ENCODE measurements at places on chromosomes 2 and 18.

- DNase-seq: no peak
Measured at GRCh38 chr2:241003830-241004564, 5.6 kb downstream of the SNED1 start.

- DNase-seq: no peak
Measured at GRCh38 chr2:173763641-173764040, 201.5 kb downstream of the SP3 start.

- DNase-seq: no peak
Measured at GRCh38 chr2:220789961-220790360, 782.1 kb downstream of the EPHA4 start.

- DNase-seq: no peak
Measured at GRCh38 chr2:145344076-145344724, 824.3 kb upstream of the ZEB2 start.

GRCh38 chr18:57627488-57627887 lies 5.9 kb upstream of the NARS1 start:
- no peak for DNase-seq

- no peak for DNase-seq
Measured at GRCh38 chr2:75595541-75596395, 35.0 kb upstream of the EVA1A start.

DNA sequence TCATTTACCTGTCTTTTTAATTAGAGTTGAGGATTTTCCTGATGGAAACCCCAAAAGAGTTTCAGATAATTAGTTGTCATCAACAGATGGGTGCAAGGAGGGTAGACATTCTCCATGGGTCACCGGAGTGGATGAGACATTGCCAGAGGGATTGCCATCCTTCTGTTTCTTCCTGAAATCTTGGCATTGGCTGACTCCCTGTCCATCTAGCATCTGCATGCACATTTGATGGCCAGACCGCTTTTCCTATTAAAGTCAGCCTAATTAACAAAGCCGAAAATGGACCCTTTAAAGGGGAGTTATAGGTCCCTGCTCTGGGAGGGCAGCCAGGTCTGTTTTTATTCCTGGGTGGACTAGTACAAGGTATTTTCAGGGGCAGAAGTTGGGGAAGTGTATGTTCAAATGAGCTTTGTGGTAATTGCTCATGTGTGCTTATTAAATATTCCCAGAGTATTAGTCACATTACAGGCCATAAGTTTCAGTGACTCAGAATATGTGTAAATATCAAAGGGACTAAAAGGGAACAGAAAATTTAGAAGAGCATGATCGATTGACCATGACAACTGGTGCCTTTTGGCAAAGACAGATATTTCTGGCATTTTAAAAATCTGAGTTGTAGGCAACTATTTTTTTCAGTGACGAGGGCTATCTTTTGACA lies 209.8 kb downstream of the PHLPP1 start:
- no peak for DNase-seq

- no peak for DNase-seq
Measured at GRCh38 chr18:76468345-76469304, 26.4 kb downstream of the ZNF516 start.

DNA sequence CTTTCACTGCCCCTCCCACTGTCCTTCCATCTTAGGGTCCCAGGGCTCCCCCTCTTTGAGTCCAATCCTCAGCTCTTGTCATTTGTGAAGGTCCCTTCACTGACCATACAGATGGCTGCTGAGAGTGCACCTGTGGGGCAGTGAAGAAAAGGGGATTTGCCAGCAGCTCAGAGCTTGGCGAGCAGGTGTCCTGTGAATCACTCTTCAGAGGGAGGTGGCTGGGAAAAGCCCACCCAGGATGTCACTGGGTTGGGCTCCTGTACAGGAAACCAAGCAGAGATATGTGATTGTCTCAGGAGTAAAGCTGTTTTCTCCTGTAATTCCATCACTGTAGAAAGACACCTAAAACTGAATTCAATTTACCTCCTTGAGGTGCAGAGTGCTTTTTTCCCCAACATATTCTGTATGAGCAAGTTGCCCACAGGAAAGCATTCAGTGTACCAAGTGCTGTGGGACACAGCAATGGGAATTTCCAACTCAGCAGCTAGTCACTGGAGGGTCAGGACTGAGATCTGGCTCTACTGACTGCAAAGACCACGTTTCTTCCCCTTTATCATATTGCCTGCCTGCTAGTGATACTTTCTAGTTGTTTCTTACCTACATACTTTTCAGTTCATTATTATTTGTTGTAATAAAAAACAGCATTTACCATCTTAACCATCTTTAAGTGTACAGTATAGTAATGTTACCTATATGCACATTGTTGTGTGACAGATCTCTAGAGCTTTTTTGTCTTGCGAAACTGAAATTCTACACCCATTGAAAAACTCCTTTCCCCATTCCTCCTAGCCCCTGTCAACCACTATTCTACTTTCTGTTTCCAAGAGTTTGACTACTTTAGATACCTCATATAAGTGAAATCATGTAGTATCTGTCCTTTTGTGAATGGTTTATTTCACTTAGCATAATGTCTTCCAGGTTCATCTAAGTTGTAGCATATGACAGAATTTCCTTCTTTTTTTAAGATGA lies 239.1 kb downstream of the TSN start:
- DNase-seq: no peak

- no peak for DNase-seq
Measured at GRCh38 chr2:68366083-68366560, 1.0 kb downstream of the PLEK start.

DNA sequence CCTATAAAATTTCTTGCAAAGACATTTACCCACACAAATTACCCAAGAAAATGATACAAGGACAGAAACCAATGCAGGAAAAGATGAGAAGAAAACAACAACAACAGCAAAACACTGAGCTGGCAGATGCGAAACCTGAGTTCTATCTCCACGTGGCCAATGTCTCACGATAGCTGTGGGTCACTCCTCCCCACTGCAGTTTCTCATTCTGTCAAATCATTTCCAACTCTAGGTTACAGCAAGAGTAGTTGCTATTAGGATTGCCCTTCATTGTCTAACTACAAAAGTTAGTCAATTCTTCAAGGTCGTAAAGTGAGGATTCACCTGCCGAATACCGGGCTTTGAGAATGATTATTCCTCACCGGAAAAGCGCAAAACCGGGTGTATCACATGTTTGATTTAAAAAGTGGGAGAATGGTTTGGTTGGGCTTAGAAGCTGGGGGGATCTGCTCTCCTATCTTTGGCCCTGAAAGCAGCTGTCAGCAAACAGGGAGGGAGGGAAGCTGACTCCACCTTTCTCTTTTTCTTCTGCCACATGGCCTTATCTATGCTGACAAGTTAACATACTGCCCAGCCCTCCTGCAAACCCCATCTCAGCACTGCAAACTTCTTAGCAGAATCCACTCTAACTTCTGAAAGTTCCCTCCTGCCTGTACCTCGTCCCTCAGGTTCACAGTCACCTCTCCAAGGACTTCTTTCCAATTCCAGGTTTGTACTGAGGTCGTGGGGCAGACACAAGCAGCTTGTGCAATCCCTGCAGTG lies 473.0 kb downstream of the SOX11 start:
- DNase-seq: no peak

DNA sequence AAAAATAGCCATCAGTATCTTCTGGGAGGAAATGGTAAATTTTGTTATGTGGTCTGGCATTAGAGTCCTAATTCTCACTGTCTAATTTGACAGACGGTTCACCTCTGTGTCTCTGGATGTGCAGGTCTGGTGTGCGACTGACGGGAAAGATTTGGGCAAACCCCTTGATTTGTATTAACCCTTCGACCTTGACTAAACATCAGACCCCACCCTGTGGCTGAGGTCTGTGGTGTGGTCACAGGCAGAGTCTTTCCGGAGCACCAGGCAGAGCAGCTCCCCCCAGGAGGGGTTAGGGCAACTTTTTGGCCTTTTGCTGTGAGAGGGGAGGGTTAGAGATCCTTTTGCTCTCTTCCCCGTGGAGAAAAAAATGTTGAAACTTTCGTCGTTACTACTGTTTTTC lies 6.4 kb downstream of the TWIST2 start:
- DNase-seq: no peak

DNA sequence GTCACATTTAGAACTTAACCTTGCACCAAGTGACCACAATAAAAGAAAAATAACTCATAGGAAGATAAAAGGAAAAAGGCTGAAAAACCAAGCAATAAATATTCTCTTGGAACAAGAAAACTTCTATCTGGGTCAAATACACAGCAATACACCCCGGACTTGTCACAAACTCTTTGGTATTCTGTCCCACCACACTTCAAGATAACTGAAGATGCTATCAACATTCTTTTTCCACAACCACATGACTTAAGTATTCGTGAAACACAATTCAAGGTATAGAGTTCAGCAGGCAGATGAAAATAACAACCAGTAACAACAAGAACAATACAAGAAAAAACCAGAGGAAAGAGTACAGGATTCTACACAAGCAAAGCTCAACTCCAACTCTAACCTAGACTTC lies 18.0 kb downstream of the MBD2 start:
- no peak for DNase-seq

- DNase-seq: no peak
Measured at GRCh38 chr2:229526951-229527350, 187.4 kb downstream of the DNER start.

GRCh38 chr2:151922845-151923666 lies 94.8 kb upstream of the ARL5A start:
- DNase-seq: no peak

DNA sequence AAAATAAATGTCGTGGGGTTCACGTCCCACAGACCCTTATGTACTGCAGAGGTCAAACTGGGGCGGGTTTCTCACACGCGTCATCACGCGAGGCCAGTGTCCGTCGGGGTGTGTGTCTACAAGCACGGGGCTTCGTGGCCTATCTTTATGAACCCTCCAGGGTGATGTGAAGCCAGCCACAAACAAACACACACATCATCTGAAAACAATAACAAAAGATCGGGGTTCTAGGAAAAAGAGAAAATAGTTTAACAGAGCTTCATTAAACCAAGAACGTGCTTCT lies 23.3 kb downstream of the LDLRAD4 start:
- no peak for DNase-seq

- no peak for DNase-seq
Measured at GRCh38 chr18:65239787-65240186, 511.0 kb upstream of the CDH7 start.

- DNase-seq: no peak
Measured at GRCh38 chr2:194343167-194343566, 1313.9 kb upstream of the SLC39A10 start.

Measured in ecto neural progenitor cell (in vitro differentiated cells).